Neural progenitor cell (in vitro differentiated cells): ENCODE measurements at places on chromosomes 3 and 15. TPM values are rescaled to one million over a fixed set of nuclear protein-coding genes. Genes with fewer than 3 reads are reported as not detected.

The SLC15A2 gene
- total RNA-seq, result 1.0 TPM in 2 replicates

The TEX55 gene
- total RNA-seq, result not detected in 2 replicates

The CP gene
- 0.90 TPM in 1 of 2 replicates, not detected in the other for total RNA-seq

The ITPKA gene
- total RNA-seq, result 0.09 TPM in 1 of 2 replicates, not detected in the other

The ADAMTS7 gene
- 19.2 and 56.6 TPM in 2 replicates for total RNA-seq

The GOLGA6L22 gene
- not detected in 2 replicates for total RNA-seq

The EFHB gene
- total RNA-seq, result 1.7 and 2.0 TPM in 2 replicates

The BTD gene
- 11.7 and 16.0 TPM in 2 replicates for total RNA-seq

The CLSTN2 gene
- 0.15 and 0.22 TPM in 2 replicates for total RNA-seq

The GOLGA8G gene
- total RNA-seq, result 0.04 TPM in 1 of 2 replicates, not detected in the other

The SPINT1 gene
- total RNA-seq, result 12.0 and 13.7 TPM in 2 replicates

The PATL2 gene
- 0.68 TPM in 1 of 2 replicates, not detected in the other for total RNA-seq

The CGNL1 gene
- total RNA-seq, result 3.0 and 4.0 TPM in 2 replicates

The GP5 gene
- 0.03 TPM in 1 of 2 replicates, not detected in the other for total RNA-seq

The LRRC3B gene
- 7.2 and 8.2 TPM in 2 replicates for total RNA-seq

The TNNC1 gene
- 0.67 and 5.8 TPM in 2 replicates for total RNA-seq

The SLC51B gene
- not detected in 2 replicates for total RNA-seq

The PSMA4 gene
- total RNA-seq, result 368 and 595 TPM in 2 replicates

The PRSS50 gene
- 0.28 and 1.9 TPM in 2 replicates for total RNA-seq

The DCLK3 gene
- total RNA-seq, result 0.34 and 0.51 TPM in 2 replicates

The ACP3 gene
- not detected in 2 replicates for total RNA-seq

The ATP13A4 gene
- total RNA-seq, result 0.32 and 0.40 TPM in 2 replicates

The WNT5A gene
- 3.3 and 5.5 TPM in 2 replicates for total RNA-seq

The UQCRC1 gene
- total RNA-seq, result 240 and 246 TPM in 2 replicates

The SLC6A6 gene
- total RNA-seq, result 32.9 and 37.2 TPM in 2 replicates

The EXD1 gene
- 0.06 and 0.41 TPM in 2 replicates for total RNA-seq

The SAMD7 gene
- total RNA-seq, result not detected in 2 replicates

The PPP1R14D gene
- not detected in 2 replicates for total RNA-seq

The PLSCR2 gene
- total RNA-seq, result not detected in 2 replicates

The GABRR3 gene
- total RNA-seq, result not detected in 2 replicates

The LARP6 gene
- 18.6 and 19.3 TPM in 2 replicates for total RNA-seq

The ECE2 gene
- total RNA-seq, result 0.15 TPM in 1 of 2 replicates, not detected in the other

The SLC2A2 gene
- not detected in 2 replicates for total RNA-seq

The MAP6D1 gene
- 3.5 and 12.4 TPM in 2 replicates for total RNA-seq

The LRRC31 gene
- not detected in 2 replicates for total RNA-seq

The NEK4 gene
- 41.8 and 42.0 TPM in 2 replicates for total RNA-seq

The ESYT3 gene
- total RNA-seq, result 0.59 and 1.4 TPM in 2 replicates

The CYP8B1 gene
- total RNA-seq, result not detected in 2 replicates
